Breast epithelium (tissue), 4 donors: ENCODE measurements at places on chromosomes 1 and 21.
A peak's percentile ranks its signal among the peaks of the same experiment; 100 is the strongest.

- DNase-seq = no peak
Measured at GRCh38 chr1:15698201-15698600, 14.1 kb downstream of the PLEKHM2 start.

- DNase-seq = peak; percentile 38
Measured at GRCh38 chr1:42935313-42935895, 23.3 kb downstream of the SLC2A1 start.

GRCh38 chr1:226690460-226690982 lies 48.6 kb downstream of the ITPKB start:
- DNase-seq = no peak

DNA sequence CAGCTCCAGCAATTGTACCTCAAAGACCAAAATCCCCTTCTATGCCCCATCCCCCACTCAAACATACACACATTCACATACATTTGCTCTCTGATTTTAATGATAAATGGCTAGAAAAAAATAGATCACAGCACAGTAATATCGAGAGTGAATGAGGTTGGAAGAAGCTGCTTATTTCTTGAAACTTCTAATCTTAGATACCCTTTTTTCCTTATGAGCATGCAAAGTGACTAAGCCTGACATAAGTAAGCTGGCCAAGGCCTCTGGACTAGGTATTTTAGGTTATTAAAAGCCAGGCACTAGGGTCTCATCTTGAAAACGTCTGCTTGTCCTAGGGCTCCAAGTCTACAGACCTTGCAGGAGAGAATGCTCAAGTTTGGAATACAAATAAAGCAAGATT lies 133.6 kb downstream of the TGFBR3 start:
- DNase-seq = no peak

DNA sequence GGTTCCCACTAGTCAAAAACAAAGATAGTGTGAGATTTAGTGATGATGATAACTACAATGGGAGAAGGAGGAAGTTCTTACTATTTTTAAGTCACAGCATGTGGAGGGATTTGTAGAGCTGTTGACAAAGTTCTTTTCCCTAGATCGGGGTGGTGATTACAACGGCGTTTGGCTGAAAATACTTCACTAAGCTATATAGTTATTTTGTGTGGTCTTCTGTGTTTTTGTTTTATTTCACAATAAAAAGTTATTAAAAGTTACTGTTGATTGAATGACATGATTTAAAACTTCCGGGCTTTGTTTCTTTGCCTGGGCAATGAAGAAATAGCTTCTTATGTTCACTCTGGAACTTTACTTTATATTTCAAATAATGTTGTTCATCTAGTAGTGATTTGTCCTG lies 47.3 kb upstream of the SSX2IP start:
- no peak for DNase-seq

- DNase-seq = peak; percentile 74
Measured at GRCh38 chr1:22031214-22031962, 21.1 kb upstream of the CDC42 start.

GRCh38 chr1:52679498-52679897 lies 18.6 kb downstream of the COA7 start:
- DNase-seq = no peak

- no peak for DNase-seq
Measured at GRCh38 chr1:245807306-245807705, 652.5 kb downstream of the KIF26B start.

GRCh38 chr1:160377585-160378206 lies 10.8 kb downstream of the NHLH1 start:
- DNase-seq = no peak

GRCh38 chr1:205423814-205424399 lies 2.1 kb upstream of the LEMD1 start:
- no peak for DNase-seq

- peak; percentile 67 for DNase-seq
Measured at GRCh38 chr1:94769551-94769950, 50.6 kb upstream of the SLC44A3 start.

- peak; percentile 52 for DNase-seq
Measured at GRCh38 chr1:205354259-205355074, 2.3 kb downstream of the KLHDC8A start.

GRCh38 chr1:70039485-70039884 lies 165.9 kb downstream of the LRRC40 start:
- DNase-seq = no peak

DNA sequence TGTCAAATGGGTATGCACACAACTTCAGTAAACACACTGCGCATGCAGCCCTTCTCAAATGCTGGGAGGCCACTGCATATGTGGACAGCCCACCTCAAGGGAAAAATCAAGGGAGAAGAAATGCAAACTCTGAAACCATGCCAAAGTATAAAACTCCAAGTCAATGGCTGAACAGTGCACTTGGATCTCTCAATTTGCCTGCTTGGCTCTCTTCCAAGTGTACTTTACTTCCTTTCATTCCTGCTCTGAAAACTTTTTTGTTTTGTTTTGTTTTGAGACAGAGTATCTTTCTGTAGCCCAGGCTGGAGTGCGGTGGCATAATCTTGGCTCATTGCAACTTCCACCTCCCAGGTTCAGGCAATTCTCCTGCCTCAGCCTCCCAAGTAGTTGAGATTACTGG lies 18.8 kb upstream of the COP1 start:
- DNase-seq = no peak

GRCh38 chr1:228174482-228175315 lies 9.1 kb downstream of the IBA57 start:
- DNase-seq = no peak

GRCh38 chr1:198445872-198446271 lies 94.6 kb downstream of the ATP6V1G3 start:
- no peak for DNase-seq

DNA sequence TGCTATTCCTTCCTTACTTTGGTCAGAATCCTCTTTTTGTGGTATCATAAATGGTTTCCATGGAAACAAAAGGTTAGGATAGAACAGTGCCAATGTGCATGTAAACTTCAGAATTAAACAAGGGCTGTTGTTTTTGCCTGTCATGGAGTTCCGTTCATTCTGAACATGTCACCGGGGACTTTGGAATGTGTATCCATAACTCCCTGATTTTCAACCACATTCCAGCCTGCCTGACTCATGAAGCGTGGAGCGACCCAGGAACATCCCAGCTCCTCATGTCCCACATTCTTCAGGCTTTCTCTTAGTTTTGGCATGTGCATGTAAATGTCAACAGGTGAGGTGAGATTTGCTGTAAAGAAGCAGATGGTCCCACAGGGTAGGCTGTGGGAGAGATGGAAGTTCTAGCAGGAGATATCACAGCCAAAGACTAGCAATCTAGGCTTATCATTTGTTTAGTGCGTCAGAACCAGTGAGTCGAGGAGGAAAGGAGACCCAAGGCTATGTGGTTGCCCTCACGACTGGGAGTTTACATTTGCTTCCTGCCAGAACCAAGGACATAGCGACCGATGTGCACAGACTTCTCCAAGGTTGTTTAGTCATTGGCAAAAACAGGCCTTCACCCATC lies 23.0 kb upstream of the DNAJC11 start:
- no peak for DNase-seq

DNA sequence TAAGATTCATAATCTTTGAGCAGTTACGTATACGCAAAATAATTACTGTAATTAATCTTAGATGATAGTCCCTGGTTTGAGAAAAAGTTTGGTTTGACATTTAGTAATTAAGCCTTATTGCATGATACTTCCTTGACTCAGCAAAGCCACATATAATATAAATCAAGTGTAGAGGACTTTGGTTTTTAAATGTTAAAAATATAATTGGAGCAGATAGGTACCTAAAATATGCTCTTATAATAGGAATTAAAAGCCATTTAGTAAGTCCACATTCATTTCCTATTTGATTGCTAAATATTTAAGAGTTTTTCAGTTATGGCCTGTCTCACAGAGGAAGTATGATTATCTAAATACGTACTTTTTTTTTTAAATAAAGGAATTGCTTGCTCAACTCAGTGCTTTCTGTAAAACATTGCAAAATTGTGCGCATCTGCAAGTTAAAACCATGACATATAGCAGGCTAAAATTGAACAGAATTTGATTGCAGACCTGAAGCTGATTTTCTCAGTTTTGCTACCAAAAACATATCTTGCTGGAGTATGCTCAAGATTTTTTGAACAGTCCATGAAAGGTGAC lies 20.4 kb downstream of the RPE65 start:
- no peak for DNase-seq

DNA sequence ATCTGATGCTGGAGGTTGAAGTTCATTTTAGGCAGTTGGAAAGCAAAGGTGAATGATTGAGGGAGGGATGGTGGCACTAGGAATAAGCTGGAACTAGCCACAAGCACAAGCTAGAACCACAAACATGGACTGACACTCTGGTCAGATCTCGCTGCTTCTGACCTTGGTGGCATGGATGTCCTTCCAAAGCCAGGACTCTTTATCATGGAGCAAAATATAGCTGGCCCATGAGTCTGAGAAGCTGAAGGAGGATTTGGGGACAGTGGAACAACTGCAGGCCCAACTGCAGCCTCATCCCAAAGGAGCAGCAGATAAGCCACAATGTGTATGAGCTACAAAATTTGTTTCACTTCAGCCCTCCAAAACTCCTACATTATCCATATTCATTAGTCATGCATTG lies 35.5 kb downstream of the SRSF11 start:
- DNase-seq = no peak

DNA sequence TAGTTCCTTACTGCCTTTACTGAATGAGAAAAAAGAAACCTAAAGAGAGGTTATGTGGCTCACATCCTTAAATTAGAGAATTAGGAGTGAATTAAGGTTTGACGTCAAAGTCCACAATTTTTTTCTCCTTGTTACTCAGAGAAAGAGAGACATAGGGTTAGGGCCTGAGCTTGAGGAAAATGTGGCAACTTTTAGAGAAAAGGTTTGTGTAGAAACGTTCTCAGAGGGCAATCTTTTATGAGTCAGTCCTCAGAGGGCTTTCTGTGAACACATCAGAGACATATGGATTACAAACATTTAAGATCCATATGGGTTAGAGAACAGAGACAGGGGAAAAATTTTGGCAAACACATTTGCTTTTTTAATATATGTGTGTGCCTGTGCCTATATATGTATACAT lies 242.8 kb downstream of the TGFB2 start:
- no peak for DNase-seq
